RWPE1 (cell line): ENCODE measurements at places on chromosomes 13 and 19.

- DNase-seq = peak; percentile 51
These were observed 48.1 kb downstream of the TNFRSF19 start for GRCh38 chr13:23618341-23618740.

DNA sequence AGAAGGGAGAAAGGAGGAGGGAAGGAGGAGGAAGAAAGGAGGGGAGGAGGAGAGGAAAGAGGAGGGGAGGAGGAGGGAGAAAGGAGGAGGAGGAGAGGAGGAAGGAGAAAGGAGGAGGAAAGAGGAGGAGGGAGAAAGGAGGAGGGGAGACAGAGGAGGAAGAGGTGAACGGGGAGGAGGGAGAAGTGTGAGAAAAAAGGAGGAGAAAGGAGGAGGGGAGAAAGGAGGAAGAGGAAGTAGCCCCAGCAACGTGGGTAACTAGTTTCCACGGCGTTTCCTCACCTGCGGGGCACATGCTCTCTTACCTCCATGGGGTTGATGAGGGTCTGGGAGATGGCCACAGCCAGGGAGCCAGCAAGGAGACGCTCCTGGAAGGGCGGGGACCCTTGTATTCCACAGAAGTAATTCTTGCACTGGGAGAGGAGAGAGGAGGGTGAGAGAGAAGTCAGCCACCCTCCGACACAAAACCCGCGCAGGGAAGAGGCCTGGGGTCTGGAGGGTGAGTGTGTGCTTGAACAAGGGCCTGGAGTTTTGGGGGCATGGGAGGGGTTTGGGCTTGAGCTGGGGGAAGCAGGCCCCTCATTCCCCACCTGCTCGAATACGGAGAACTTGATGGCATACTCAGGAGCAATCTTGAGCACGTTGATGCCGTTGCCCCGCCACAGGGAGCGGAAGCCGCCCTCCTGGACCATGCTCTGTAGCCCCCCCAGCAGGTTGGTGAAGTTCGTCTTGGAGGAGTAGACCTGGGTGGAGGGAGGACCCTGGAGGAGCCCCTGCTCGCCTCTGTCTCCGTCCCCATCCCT is 3.9 kb downstream of the SLC25A41 start:
- no peak for DNase-seq

- DNase-seq = peak; percentile 96
These were observed 105.2 kb downstream of the COL4A2 start for GRCh38 chr13:110412132-110412914.

GRCh38 chr19:7196763-7197118 is 97.5 kb downstream of the INSR start:
- no peak for DNase-seq

DNA sequence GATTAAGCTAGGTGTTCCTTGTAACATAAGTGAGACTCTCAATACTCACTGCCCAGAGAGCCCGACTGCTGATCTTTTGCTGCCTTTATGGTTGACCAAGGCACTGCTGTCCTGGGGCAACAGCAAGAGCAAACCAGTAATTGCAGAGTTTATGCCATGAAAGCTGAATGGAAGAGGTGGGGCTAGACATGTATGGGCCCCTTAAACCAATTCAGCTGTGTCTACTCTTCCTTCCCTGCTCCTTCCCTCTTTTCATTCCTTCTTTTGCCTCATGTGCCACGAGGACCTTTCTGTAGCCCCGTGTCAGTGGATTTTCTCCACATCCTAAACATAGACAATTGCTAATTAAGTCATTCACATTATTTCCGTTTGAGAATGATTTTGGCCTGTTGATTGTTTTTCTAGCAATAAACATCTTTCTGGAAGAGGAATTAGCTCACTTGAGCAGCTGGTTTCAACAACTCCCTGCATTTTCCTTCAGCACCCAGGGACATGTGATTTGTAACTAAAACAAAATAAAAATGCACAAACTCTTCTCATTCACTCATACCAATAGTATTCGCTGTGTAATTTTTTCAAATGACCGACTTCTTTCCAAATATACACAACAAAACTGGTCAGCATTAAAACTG is 40.5 kb downstream of the RAP2A start:
- DNase-seq = no peak

- DNase-seq = no peak
These were observed 42.2 kb downstream of the IFT88 start for GRCh38 chr13:20609145-20609544.

GRCh38 chr19:58575183-58576041 is 2.3 kb upstream of the MZF1 start:
- DNase-seq = peak; percentile 83

GRCh38 chr13:34657716-34658115 is 284.4 kb upstream of the NBEA start:
- DNase-seq = peak; percentile 32

GRCh38 chr19:5041913-5042187 is 72.9 kb downstream of the KDM4B start:
- DNase-seq = no peak

GRCh38 chr13:77056382-77056781 is 29.4 kb upstream of the FBXL3 start:
- no peak for DNase-seq

GRCh38 chr19:2273356-2274184 is 8.4 kb downstream of the PEAK3 start:
- DNase-seq = peak; percentile 82

DNA sequence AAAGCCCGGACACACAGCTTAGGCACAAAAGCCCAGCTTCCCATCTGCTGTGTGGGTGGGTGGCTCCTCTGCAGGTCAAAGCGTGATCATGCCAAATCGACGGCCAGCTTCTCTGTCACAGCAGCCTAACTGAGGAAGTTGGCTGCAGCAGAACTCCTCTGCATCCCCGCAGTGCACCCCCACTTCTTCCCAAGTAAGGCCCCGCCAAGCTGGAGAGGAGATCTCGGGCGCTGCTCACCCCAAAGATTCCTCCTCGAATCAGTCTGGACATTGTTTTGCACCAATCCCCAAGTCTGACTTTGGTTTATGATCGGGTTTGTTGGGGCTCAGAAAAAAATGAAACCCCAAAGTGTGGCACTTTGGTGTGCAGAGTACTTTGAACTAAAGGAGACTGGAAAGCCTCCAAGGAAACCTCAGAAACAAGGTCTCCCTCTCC is 19.7 kb upstream of the CPB2 start:
- DNase-seq = no peak
